HFFc6 (cell line): ENCODE measurements at places on chromosomes 11 and 22. TPM values are rescaled to one million over a fixed set of nuclear protein-coding genes. Genes with fewer than 3 reads are reported as not detected.
A peak's percentile ranks its signal among the peaks of the same experiment; 100 is the strongest.

DNA sequence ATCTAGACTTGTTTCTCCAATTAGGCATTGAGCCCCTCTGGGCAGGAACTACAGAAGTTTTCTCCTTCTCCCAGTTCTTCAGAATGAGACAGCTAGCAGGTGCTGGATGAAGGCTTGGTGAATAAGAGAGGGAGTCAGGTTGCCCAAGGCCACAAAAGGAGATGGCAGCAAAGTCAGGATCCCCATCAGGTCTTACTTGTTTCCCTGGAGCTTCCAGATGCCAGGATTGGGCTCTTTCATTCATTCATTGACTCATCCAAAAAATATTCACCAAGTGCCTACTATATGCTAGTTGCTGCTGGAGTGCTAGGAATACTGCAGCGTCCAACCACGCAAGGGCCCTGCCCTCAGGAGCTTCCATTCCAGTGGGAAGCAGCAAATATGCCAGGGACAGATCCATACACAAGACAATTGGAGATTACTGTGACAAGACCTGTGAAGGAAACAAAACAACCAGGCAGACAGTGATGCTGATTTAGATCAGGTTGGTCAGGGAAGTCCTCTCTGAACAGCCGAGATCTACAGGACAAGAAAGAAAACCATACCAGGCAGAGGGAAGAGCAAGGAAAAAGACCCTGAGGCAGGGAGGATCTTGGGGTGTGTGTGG is 24.6 kb upstream of the LMO1 start:
- DNase-seq: no peak

- peak; percentile 51 for DNase-seq
These were observed 433.2 kb downstream of the GUCY1A2 start for GRCh38 chr11:106585061-106585460.

GRCh38 chr11:74326665-74327064 is 15.2 kb upstream of the P4HA3 start:
- DNase-seq: no peak

- no peak for DNase-seq
These were observed 126.0 kb downstream of the SWAP70 start for GRCh38 chr11:9789910-9790309.

GRCh38 chr11:58739725-58740430 is 8.1 kb upstream of the GLYAT start:
- peak; percentile 8 for DNase-seq

GRCh38 chr11:72668629-72669347 is 5.4 kb downstream of the PDE2A start:
- no peak for DNase-seq

- no peak for DNase-seq
These were observed 1515.6 kb downstream of the TBC1D22A start for GRCh38 chr22:48277868-48278581.

- DNase-seq: peak; percentile 90
These were observed 9.8 kb downstream of the TRAF6 start for GRCh38 chr11:36500315-36500721.

GRCh38 chr11:46321757-46322156 is 25.5 kb upstream of the DGKZ start:
- DNase-seq: no peak

DNA sequence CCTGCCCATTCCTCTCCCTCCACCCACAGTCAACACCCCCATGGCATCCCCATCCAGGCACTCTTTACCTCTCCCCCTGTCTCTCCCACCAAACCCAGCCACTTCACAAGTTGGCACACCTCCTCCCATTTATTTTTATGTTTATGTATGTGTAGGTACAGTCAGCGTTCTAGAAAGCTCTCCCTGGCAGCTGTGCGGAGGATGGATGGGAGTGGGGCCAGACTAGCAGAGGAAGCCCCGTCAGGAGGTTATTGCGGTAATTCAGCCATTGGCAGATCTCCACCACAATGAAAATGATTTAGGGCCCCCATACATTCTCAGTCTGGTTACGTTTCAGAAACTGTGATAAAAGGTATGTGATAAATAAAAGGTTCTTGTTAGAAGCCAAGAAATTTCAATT is 51.3 kb downstream of the BTG4 start:
- no peak for DNase-seq

TTC36 gene
- total RNA-seq: 0.46 to 0.88 TPM (median 0.58 TPM) in 3 replicates

- peak; percentile 77 for DNase-seq
These were observed 3.5 kb upstream of the ELMOD1 start for GRCh38 chr11:107587306-107587979.

DNA sequence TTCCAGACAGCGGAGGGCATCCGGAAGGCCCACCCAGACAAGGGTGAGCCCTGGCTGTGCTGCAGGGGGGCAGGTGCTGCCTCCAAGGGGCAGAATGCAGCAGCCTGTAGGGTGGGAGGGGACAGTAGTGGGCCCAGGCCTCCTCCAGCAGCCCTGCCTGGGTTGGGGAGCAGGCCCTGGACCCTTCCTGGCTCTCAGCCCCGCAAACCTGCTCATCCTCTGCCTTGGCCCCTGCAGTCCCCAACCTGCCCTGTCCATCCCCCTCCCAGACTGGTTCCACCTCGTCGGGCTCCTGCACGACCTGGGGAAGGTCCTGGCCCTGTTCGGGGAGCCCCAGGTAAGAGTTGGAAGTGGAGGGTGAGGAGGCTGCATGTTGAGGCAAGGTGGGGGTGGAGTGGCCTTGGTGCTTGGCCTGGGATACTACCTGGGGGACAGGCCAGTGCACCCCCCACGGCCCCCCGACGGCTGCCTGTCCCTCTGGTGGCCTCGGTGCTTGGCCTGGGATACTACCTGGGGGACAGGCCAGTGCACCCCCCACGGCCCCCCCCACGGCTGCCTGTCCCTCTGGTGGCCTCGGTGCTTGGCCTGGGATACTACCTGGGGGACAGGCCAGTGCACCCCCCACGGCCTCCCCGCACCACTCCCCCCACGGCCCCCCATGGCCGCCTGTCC is 1.5 kb downstream of the MIOX start:
- DNase-seq: no peak

OR52N4 gene
- total RNA-seq: not detected in 3 replicates

DNA sequence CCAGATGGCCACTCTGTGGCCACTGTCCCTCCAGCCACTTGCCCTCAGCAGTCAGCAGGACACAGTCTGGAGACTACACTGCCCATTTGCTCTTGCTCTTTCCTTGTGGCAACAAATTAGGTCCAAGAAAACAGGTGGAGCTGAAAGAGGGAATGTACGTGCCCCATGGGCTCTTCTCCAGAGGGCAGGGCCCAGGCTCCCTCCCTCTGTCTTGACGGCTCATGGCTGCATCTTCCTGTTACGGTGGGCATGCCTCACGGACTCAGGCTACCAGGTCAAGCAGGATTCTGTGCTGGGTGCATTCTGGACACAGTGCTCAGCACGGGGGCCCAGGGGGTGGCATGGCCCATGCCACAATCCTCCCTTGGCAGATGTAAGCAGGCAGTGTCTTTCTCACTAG is 71.3 kb downstream of the MED15 start:
- no peak for DNase-seq

- DNase-seq: no peak
These were observed 691.6 kb downstream of the NTM start for GRCh38 chr11:132062031-132062430.
